ENCODE measurements at places on chromosomes 12 and 14.

DNA sequence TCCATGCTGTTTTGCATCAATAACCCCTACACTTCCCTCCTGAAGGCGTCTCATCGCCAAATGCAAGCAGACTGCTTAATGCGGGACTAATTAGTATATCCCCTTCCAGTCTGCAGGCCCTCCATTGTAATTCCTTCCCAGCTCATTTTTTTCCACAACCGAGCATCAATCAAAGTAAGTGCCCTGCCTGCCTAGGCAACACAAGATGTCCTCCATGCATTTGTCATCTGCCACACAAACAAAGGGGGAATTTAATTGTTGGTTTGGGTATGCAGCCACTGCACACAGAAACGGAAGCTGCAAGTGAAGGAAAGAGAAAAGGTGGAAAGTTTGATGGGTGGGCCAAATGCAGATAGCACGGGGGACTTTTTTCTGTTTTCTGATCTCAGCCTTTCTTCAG, 168.0 kb downstream of the EGLN3 start:
- DNase-seq, result no peak

DNA sequence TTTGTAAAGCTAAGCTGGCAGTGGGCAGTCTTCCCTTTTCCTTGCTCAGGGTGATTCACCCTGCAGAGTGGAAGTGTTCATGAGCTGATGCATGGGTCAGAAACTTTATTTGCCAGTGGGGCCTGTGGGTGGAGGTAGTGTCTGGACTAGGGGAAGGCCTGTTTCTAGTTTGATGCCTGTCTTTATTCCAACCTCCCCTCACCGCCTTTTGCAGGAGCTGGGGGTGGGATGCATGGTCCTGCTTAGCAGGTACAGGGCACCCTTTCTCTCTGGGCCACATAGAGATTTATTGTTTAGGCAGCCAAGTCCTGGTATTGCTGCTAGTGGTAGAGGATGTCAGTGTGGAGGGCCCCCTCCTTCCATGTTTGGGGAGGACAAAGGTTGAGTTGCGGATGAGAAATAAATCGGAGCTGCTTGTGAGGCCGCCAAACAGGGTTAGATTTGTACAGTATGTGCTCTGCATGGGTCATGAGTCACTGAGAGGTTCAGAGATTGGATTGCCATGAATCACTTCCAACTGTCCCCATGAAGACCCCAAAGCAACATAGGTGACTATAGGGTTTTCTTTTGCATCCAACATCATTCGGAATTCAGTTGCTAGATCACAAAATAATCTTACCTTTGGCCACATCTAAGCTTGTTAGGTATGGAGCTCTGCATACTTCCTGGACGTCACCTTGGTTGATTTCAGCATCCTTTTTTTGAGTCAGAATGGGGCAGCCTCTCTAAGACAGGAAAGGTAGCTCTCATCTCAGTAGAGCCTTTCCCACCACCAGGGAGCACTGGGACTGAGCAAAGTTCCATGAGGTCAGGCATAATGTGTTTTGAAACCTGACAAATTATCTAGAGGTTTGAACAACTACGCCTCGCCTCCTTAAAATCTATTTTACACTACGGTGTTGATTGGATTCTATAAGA, 8.8 kb downstream of the SMOC1 start:
- DNase-seq, result no peak

- DNase-seq, result no peak
Measured at GRCh38 chr14:30849354-30849753, 25.0 kb upstream of the COCH start.

GRCh38 chr12:2876431-2877046, 435 bp downstream of the FOXM1 start:
- no peak for DNase-seq

- no peak for DNase-seq
Measured at GRCh38 chr12:103503546-103504480, 8.0 kb upstream of the C12orf42 start.

DNA sequence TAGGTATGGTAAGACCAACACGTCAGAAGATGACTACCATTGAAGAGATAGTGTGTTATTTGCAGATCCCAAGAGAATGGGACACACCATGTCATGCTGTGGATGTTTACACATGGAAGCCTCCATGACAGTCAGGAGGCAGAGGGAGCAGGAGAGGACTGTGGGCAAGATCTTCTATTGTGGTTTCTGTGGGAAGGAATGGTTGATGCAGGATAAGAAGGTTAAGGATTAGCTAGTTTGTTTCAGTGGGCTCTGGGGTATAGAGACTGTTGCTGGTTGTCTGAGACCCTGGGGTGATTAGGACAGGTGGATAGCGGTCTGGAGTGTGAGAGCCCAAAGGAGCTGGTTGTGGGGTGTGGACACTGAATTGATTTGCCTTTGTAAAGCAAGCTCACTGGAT, 23.3 kb downstream of the TAS2R7 start:
- no peak for DNase-seq

- no peak for DNase-seq
Measured at GRCh38 chr14:103123634-103124500, 606 bp downstream of the TNFAIP2 start.

DNA sequence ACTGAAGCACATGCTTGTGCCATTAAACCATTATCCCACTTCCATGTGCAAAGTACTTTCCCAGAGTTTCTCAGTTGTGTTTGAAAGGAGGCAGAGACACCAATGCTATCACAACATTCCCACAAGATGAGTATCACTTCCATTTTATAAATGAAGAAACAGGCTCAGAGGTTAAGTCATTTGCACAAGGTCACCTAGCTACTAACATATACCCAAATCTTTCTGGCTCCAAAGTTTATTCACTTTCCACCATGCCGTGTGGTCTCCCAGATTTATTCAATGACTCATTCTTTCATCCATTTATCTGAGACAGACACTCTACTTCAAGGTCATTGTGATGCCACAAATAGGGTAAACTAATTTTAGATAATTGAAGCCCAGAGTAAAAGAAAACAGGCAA, 9.4 kb downstream of the ART4 start:
- DNase-seq, result no peak

GRCh38 chr12:4423528-4424195, 22.0 kb downstream of the FGF6 start:
- DNase-seq, result no peak

DNA sequence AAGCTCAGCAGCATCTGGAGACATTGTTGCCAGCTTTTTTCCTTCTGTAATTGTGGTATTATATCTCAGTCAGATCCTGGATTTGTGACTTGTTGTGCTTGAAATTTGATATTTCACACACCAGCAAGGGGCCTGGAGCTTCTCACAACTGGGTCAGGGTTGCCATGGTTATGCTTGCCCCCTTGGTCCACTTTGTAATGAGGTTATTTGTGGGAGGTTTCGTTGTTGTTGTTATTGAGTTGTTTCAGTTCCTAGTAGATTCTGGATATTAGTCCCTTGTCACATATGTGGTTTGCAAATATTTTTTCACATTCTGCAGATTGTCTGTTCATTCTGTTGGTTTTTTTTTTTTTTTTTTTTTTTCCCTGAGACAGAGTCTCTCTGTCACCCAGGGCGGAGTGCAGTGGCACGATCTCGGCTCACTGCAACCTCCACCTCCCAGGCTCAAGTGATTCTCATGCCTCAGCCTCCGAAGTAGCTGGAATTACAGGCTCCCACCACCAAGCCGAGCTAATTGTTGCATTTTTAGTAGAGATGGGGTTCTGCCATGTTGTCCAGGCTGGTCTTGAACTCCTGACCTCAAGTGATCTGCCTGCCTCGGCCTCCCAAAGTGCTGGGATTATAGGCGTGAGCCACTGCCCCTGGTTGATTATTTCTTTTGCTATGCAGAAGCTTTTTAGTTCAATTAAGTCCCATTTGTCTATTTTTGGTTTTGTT, 80.6 kb upstream of the ETV6 start:
- DNase-seq, result no peak

- no peak for DNase-seq
Measured at GRCh38 chr12:29707846-29708245, 75.9 kb downstream of the TMTC1 start.

- DNase-seq, result no peak
Measured at GRCh38 chr12:122133192-122133950, 40.6 kb downstream of the IL31 start.

- DNase-seq, result no peak
Measured at GRCh38 chr14:45359746-45360145, 106.7 kb upstream of the MIS18BP1 start.

GRCh38 chr12:64082866-64083268, 139.2 kb downstream of the KICS2 start:
- no peak for DNase-seq

DNA sequence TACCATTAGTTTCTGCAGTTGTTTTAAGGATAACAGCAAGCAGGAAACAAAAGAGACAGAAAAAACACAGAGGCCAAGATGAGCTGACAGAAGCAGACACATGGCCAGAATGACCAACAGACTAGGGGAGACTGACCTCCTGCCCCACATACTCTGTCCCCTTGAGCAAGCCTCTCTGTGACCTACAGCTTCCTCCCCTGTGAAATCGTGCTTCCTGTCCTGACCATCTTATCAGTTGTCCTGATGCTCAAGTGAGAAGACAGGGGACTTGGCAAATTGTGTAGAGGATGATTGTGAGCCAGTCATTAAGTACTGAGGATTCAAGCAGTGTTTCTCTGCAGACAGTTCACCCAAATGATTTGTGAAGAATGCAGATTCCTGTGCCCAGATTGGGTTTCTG, 229.0 kb downstream of the SLC41A2 start:
- DNase-seq, result no peak

DNA sequence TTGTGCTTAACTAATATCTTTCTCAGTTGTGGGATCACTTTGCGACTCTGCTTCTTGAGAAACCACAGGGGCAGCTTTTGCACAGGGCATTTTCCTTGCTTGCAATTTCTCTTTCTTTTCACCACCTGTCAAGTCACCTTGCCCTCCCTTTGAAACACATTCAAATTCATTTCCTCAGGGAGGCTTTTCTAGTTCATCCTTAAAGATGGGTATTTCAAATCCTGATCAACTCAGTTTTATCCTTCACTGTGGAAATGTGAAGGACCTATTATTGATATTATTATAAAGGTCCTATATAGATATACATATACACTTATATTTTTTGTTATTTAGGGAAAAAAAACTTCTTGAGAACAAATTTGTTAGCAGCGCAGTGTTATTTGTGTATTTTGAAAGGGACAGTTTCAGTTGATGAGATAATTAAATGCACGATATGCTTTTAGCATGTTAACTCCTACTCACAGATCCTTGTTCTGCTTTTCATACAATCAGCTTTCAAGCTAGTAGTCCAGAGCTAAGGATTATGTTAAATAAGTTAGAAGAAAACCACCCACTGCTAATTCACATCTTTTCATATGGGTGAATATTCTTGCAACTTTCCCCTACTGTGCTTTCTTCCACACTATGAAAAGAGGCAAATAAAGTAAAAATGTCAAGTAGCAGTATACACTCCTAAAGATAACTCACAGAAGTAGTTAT, 501.4 kb upstream of the RGS6 start:
- no peak for DNase-seq

GRCh38 chr12:25480145-25480544, 72.9 kb downstream of the LMNTD1 start:
- DNase-seq, result no peak

GRCh38 chr14:76499399-76499798, 123.5 kb downstream of the ESRRB start:
- no peak for DNase-seq

GRCh38 chr12:76024102-76024781, 7.3 kb downstream of the PHLDA1 start:
- no peak for DNase-seq

- DNase-seq, result no peak
Measured at GRCh38 chr12:88413646-88414045, 166.6 kb downstream of the KITLG start.

DNA sequence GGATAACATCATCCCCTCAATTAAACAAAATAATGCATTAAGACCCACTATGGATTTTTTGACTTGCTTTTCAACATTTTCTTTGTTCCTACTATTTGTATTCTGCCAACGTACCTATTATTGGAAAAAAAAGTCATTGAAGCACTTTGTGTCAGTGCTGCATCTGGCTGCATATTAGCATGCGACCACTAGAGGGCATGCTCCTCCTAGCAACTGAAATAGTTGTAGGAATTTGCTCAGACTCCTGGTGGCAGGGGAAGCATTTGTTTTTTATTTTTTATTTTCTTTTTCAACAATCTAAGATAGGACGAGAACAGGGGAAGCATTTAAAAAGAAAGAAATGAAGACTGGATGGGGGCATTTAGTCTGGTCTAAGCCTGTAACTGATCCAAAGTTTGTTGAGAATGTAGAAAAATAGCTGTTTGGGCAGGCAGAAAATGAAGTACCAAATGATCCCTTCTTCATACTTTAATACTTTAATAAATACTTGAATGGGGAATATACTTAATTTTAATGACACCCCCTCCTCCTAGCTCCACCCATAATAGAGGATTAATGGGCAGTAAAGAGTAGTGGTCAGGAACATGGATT, 14.5 kb upstream of the CLEC4A start:
- peak; percentile 71 for DNase-seq

DNA sequence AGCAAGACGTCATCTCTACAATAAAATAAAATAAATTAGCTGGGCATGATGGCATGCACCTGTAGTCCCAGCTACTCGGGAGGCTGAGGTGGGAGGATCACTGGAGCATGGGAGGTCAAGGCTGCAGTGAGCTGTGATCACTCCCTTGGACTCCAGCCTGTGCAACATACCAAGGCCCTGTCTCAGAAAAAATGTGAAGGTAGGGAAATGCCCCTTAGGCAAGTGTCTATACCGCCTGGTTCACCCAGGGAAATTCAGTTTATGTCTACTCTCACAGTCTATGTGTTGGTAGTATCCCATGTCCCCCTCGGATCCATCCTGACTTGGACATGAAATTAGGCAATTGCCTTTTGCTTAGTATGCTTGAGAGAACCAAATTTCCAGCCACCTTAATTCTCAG, 88.4 kb upstream of the TMEM132C start:
- no peak for DNase-seq

- DNase-seq, result no peak
Measured at GRCh38 chr12:67640863-67641262, 7.7 kb upstream of the DYRK2 start.

GRCh38 chr14:56081139-56081538, 37.1 kb upstream of the PELI2 start:
- DNase-seq, result no peak

DNA sequence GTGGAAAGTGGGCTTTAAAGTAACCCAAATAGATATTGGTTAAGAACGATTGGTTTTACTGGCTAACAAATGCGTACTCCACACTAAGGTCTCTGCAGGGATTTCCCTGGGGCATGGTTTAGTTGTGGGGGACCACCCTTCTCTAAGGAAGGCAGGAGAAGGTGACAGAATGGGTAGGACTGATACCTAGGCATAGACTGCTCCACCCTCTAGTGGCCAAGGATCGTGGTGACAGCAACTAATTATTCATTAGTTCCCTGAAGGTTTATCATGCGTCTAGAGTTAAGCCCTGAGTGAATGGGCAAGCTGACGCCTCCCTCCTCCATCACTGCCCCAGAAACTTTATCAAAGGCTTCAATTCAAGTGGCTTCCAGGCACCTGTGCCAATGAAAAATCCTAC, 9.1 kb downstream of the FAM181A start:
- no peak for DNase-seq

Measured in stimulated activated CD8-positive, alpha-beta memory T cell treated with anti-CD3 and anti-CD28 coated beads, Interleukin-2, amount 100 ng/mL, for 48 hours (primary cell).